ENCODE measurements at places on chromosomes 11 and 22.
A peak's percentile ranks its signal among the peaks of the same experiment; 100 is the strongest.

DNA sequence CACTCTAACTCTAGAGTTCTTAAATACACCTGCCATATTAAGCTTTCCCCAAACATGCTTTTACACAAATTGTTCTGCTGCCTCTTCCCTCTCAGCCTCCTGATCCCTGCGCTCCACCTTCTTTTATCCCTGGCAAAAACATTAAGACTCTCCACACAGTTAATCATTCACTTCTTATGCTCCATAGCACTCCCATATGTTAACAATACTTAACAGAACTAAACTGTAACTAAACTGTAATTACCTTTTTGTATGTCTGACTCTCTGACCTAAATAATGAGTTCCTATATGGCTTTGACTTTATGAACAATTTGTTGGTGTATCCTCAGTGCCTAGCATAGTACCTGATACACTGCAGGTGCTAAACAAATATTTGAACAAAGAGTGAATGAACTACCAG is 71.8 kb downstream of the BTBD10 start:
- ATAC-seq, result no peak

DNA sequence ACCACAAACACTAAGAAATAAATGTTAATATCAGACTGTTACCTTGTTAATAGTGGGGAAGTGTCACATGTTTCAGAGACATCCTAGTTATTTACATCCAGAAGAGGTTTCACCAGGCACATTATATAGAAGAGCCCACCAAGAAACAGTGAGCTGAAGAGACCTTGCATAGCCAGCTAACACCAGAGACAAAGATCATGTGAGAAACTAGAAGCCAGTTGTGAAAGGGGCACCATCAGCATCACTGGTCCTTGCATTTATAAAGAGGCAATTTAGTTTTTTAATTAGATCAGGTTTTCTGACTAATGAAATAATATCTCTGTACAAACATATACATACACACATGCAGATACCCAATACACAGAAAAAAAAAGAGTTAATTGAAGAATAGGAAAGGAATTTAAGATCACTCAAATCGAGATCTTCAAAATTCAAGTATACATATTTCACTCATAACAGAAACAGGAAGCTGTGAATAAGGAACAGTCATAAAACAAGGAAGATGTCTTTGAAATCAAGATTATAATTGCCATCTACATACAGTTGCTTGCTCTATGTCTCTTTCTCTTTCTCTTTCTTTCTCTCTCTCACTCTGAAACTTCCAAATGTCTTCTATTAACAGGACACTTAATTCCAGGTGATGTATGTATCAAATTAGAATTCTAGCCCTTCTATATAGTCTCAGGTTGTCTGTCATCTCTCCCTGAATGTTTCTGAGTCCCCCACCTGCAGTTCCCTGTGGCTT is 348.7 kb downstream of the ETS1 start:
- ATAC-seq, result peak; percentile 93

DNA sequence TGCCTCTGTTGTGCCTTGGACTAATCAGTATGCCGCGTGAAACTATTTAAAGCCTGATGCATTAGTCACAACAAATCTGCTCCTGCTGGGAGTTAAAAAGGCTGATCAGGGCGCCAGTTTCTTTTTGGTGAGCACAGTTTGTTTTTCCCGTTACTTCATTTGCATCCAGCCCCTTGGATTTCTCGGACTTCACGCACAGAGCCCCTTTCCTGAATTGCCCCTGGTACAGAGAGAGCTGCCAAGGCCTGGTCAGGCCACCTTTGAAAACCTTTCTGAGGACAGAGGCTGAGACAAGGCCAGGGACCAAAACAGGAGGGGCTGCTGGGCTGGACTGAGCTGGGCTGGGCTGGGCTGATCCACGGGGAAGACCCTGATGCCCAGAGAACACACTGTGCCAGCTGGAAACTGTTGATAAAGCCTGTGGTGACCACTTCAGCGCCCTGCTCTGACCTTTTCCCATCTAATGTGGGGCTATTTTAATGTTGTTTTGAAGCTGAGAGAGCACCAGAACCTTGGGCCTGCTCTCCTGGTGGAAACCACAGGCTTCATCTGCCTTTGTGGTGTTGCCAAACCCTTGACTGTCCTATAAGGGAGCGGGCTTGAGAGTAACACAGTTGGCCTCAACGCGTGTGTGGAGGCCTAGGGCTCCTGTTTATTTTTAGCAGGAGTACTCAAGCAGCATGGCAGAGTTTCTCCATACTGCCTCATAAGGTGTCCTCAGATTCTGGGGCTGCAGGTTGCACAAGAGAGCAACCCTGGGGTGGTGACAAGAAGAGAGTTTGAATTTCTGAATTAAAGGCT is 44.2 kb downstream of the NAV2 start:
- no peak for ATAC-seq

DNA sequence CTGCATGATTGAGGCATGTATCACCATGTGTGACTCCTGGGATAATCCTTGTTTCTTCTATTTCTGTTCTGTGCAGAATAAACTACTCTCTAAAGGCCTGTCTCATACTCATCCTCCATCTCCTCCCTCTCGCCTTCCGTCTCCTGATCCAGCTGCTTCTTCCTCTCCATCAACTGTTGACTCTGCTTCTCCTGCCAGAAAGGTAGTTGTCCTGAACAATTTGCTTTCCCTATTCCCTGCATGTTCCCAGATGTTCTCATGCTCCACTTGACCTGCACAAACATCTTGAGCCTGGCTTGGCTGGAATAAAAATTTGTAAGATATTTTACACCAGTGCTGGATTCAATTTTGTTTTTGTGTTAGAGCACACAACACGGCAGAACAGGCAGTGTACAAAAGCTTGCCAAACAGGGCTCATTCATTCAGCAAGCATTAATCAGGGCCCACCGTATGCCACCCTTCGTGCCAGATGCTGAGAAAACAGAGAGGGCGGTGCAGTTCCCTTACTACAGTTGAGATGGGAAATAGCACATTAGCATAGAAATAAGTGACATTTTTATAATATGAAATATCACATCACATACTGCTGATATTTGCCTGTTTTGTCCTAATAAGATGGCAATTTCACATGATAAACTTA is 133.3 kb upstream of the PARVA start:
- no peak for ATAC-seq

GRCh38 chr11:2293531-2293971 is 8.2 kb downstream of the C11orf21 start:
- no peak for ATAC-seq

- ATAC-seq, result no peak
Observed at GRCh38 chr11:94315664-94316063, 11.3 kb downstream of the IZUMO1R start.

DNA sequence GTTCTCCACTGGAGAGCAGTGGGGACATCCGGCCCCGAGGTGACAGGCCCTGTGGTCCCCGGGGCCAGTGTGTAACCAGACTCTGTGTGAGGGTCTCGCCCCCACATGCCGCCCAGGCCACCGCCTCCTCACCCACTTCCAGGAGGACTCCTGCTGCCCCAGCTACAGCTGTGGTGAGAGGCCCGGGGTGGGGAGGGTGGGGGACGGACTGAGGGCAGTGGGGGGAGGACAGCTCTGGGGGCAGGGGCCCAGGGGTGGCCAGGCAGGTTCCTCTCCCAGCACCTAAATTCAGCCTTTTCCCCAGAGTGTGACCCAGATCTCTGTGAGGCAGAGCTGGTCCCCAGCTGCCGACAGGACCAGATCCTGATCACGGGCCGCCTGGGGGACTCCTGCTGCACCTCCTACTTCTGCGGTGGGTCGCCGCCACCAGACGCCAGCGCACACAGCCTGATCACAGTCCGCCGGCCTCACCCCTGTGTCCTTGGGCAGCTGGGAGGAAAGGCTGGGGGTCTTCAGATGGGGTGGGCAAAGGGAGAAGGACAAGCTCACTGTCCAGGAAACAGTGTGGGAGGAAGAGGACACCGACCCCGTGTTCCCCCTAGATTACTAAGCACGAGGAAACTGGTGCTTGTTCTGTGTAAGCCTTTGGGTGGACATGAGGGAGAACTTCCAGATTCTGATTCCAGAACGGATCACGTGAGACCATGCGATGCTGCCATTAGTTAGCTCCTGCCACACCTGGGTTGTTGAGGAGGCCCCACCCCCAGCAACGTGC is 84.4 kb upstream of the MYOD1 start:
- ATAC-seq, result no peak

DNA sequence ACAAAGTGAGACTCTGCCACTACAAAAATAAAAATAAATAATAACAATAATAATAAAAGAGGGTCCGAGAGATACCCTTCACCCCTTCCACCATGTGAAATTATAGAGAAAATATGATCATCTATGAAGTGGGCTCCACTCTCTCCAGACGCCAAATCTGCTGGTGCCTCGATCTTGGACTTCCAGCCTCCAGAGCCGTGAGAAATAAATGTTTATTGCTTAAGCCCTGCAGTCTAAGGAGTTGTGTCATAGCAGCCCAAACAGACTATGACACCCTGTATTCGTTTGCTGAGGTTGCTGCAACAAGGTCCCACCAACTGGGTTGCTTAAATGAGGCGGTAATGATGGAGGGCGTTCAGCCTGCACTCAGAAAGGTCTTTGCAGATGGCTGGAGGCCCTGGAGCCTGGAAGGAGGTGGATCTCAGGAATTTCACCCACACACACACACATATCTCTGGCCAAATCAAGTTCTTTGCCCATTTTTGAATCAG is 7.6 kb upstream of the SEPTIN5 start:
- no peak for ATAC-seq

DNA sequence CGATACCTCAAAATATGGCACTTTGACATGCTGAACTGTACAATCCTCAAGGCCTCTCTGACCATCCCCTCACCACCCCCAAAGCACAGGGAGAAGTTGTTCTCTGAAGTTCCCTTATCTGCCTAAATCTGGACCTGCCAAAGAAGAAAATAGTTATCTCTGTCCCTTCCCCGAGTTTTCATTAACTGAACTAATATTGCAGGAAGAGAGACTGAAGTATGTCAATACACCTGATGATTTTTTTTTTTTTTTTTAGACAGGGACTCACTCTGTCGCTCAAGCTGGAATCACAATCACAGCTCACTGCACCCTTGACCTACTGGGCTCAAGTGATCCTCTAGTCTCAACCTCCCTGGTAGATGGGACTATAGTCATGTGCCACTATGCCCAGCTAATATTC is 75.0 kb downstream of the SIK3 start:
- no peak for ATAC-seq

GRCh38 chr11:1071571-1072115 is 3.0 kb upstream of the MUC2 start:
- ATAC-seq, result no peak

GRCh38 chr11:78759071-78759470 is 184.4 kb upstream of the NARS2 start:
- ATAC-seq, result no peak

- ATAC-seq, result no peak
Observed at GRCh38 chr11:35151241-35151640, 12.3 kb downstream of the CD44 start.

DNA sequence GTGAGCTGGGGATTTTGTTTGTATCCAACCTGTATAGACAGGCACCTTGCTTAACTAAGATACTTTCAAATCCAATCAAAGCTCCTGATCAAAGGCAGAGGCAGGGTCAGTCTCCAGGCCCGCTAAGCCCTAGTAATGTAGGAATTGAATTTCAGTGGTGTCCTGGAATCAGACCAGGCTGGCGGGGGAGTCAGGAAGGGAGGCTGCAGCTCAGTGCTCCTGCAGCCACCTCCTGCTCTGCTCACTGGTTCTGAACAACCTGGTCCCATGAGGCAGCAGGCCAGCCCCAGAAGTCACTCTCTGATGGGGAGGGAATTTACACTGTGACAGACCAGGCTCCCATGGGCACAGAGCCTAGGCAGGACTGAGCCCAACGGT is 38.5 kb upstream of the GALNT18 start:
- no peak for ATAC-seq

- ATAC-seq, result no peak
Observed at GRCh38 chr11:116862185-116862584, 24.8 kb upstream of the APOA1 start.

GRCh38 chr11:16935518-16936302 is 78.5 kb downstream of the PLEKHA7 start:
- no peak for ATAC-seq

DNA sequence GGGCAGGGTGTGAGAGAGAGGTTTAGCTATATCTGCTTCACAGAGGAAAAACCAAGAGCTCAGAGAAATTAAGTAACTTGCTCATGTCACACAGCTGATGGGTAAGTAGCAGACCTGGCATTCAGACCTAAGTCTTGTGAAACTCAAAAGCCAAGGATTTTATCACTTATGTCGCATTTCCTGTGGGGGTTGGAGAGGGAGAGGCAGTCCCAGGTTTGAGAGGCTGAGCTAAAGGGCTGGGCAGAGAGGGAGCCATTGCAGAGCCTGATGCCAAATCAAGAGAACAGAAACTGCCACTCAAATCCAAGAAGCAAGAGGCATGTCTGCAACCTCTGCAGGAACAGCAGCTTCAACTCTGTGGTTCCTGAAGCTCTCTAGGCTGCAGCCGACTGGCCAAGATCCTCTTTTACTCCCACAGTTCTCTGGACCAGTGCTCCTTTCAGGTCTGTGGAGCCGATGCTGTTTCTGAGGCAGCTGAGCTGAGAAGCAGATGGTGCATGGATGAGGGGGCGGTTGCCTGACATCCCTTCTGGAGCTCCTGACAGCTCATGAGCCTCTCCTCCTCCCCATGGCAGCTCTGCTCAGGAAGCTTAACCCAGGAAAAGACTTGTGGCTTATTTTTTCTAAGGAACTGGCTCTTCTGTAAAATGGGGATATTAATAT is 47.6 kb upstream of the NAV2 start:
- ATAC-seq, result no peak

DNA sequence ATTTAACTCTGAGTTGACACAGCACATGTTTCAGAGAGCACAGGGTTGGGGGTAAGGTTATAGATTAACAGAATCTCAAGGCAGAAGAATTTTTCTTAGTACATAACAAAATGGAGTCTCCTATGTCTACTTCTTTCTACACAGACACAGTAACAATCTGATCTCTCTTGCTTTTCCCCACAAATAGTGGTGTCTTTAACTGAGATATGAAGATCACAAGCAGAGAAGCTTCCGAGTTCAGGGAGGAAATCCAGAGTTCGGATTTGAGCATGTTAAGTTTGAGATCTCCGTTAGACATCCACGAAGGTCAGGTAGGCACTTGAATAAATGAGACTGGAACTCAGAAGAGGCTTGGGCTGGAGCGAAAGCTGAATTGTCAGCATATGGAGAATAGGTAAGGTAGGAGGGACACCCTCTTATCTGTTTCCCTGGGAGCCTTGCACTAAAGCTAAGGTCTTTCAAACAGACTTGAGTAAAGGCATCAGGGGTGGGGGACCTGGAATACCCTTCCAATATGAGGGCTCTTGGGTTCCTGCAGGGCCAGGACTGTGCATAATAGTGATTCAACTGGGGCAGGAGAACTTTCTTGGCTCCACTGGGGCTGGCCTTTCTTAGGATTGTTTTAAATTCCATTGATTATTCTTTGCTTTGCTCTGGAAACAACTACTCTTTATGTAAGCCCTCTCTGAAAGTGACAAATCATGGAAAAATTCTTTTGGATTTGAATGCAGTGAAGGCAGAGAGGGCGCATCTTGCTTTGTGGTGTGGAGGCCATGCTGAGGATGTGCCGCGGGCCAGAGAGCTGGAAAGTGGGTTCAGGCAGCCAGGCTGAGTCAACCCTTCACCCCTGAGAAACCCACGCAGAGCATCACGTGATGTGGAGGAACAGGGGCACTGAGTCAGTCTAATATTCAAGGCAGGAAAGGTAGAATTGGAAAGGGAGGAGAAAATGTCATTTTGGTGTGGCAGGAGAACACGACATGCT is 62.7 kb upstream of the AMPD3 start:
- no peak for ATAC-seq

GRCh38 chr11:78857688-78858087 is 283.0 kb upstream of the NARS2 start:
- no peak for ATAC-seq
